Stimulated activated CD4-positive, alpha-beta T cell treated with anti-CD3 and anti-CD28 coated beads, Interleukin-15, amount 100 ng/mL, for 1 hour (primary cell): ENCODE measurements at places on chromosomes 11 and 22.
A peak's percentile ranks its signal among the peaks of the same experiment; 100 is the strongest.

GRCh38 chr11:94049351-94049750 is 28.2 kb downstream of the HEPHL1 start:
- DNase-seq: no peak

DNA sequence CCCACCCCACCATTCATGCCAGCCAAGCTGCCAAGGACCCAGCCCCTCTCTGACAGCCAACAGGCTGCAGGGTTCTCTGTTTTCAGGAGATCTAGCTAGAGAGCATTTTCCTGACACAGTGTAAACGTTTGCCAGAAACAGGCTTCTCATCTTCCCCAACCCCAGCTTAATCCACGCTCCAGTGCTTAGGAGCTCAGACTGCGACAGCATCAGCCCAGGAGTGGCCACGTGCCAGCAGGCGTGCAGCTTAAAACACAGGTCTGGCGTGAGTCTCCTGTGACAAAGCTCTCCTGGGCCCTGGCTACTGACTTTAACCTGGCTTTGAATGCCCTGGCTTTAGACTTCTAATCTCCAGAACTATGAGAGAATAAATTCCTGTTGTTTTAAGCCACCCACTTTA is 66.6 kb downstream of the GALNT18 start:
- no peak for DNase-seq

DNA sequence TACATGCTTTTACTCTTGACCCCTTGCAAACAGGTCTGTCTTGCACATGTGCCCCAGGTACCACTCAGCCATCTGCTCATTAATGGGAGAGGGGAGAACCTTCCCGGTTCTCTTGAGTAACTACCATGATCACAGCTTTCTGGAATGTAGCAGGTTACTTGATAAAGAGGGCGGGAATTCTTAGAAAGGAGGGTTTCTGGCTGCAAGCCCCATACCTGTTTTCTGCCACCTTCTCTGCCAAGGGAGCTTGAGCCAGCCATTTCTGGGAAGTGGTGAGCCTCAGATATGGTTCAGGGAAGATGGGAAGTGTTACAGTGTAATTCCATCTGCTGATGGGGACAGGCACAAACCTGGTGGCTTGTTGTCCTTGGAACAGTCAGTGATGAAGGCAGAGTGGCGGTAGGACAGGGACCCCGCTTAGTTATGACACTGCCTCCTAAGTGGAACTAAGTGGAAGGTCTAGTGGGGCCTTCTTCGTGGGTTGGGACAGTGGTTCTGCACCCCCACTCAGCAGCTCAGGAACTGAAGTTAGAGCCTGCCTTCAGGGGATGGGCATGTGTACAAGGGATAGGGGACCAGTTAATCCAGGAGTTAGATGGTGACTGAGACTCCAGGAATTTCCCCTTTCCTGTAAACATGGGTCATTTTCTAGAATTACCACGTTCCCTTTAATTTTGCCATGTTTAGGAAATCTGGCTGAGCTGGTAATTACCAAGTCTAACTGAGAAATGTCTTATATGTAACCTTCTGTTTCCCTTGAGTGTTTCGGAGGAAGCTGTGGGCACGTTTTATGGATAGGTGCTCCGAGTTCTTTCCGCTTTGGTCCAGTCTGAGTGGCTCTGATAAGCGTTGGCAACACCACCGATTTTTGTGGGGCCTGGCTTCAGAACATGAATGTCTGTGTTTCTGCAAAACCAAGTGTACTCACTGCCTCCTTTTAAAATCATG is 35.3 kb downstream of the BCR start:
- no peak for DNase-seq

DNA sequence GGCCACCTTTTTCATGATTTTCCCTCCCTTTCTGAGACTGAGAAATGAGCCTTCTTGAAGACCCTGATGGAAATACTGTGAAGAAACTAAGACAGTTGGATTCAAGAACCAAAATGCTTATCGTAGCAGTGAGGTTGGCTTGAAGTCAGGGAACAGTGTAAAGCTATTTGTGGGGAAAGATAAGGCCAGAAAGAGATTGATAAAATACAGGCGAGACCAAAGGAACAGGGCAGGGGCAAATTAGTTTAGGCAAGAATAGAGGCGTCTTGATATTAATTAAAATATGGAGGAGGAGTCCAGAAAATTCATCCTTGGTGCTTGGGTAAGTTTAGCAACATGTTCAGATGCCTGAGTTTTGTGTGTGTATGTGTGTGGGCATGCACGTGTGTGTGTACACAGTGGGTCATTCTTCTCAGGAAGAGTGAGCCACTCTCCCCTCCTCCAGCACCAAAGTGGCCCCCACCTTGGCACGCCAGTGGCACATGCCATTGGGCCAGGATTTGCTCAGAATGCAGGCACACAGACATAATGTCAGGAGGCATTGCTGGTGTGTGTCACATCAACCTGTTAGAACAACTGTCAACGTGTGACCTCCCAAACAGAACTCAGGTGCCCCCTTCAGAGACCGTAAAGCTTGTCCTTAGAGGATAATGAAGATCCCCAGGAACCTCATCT is 3.9 kb upstream of the EHF start:
- DNase-seq: no peak

DNA sequence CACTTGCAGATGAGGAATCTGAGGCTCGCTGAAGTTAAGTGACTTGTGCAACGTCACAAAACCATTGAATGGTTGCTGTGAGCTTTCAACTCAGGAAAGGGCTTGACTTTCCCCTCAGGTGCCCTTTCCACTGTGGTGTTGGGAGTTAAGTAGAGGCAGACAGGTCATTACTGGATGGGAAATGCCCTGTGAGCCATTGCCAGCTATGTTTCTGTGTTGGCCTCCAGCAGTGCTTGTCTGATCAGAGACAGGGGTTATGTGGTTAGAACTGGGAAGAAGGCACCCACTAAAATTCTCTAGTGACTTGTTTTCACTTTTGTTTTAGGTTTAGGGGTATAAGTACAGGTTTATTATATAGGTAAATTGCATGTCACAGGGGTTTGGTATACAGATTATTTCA is 96.6 kb downstream of the FDX1 start:
- DNase-seq: no peak

DNA sequence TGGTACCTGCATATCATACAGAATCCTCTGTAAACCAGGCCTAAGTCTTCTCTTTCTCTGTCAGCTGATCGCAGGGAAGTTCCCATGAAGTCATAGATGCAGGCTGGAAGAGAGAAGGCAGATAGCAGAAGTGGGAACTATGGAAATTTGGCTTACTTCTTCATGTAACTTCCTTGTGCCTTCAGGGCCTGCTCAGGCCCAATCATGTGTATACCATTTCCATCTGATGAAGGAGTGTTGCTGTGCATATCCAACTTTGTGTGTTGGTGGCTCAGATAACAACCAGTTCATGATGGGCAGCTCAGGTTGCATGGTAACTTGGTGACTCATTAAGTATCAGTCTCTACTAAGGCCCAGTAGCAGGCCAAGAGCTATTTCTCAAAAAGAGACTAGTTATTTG is 53.1 kb upstream of the CEP295 start:
- DNase-seq: no peak

DNA sequence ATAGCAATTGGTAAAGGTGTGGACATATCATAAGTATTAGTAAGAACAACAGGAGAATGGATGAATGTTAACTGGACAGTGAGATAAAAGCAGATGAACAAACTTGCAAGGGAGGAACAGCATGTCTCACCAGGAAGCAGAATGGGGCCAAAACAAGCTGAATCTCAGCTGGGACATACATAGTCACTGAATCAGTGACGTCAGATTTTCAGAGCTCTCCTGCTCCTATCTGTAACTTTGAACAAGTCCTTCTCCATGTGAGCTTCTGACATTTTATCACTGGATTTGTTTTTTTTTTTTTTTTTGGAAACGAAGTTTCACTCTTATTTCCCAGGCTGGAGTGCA is 118.7 kb downstream of the BBOX1 start:
- no peak for DNase-seq

DNA sequence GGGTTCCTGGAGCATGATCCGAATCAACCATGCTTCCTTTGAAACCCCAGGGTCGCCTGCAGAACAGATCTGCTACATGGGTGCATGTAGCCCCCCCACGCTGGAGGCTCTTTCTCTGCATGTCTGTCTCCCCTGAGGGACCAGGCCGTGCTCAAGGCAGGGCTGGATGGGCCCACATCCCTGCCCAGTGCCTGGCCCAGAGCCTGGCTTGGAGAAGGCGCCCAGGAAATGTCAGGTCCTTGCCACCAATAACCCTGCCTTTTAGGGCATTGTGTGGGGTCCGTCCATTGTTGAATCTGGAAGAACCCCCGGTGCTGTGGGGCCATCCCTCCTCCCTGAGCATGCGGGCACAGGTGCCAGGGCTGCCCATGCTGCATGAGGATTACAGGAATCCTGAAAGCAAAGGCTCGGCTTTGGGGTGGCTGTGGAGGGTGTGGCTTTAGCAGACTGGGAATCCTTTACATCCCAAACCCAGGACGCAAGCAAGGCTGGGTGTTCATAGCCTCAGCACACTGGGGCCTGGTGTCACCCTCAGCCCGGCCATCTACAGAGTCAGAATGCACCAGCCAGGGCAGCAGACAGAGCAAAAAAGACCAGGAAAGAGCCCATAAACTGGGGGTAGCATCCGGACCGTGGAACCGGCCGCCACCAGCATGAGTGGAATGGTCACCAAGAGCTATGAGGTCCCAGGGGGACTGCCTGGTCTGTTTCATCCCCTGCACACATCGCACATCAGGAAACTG is 48.2 kb downstream of the RTL6 start:
- DNase-seq: no peak

GRCh38 chr11:119355091-119355843 is 8.8 kb upstream of the MFRP start:
- DNase-seq: no peak

- DNase-seq: no peak
These were observed 213.4 kb upstream of the SYN3 start for GRCh38 chr22:33271390-33272161.

DNA sequence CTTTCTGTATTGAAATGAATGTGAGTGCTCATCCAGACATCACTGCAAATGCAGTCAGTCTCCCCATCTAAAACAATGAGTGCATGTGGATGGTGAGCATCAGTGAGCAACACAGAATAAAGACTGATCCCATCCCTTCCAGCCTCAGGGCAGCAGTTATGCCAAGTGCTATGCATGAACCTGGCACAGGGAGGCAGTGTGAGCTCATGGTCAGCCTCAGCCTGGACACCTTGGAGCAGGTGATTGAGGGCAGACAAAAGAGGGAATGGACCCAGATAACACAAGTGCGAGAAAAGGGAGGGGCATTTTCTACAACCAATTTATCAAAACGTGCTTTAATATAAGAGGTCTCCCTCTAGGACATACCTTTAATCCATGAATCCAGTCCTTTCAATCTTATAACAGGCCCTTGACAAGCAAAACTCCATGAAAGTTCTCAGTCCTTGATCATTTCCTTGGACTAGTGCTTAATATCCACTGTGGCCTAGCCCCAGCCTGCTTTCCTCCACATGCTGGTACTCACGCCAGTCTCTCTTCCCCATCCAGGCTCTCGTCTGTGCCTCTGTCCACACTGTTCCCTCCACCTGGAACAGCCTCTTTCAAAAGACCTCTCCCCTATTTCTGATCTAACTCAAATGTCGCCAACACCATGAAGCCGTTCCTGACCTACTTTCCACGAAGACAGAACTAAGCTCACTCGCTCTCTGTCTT is 50.5 kb upstream of the LRRC55 start:
- DNase-seq: no peak

GRCh38 chr11:19803506-19803998 is 90.9 kb downstream of the NAV2 start:
- DNase-seq: no peak

- no peak for DNase-seq
These were observed 185.4 kb upstream of the CNTN5 start for GRCh38 chr11:98835335-98835734.

- DNase-seq: no peak
These were observed 30.4 kb upstream of the TRIM29 start for GRCh38 chr11:120168108-120168959.

DNA sequence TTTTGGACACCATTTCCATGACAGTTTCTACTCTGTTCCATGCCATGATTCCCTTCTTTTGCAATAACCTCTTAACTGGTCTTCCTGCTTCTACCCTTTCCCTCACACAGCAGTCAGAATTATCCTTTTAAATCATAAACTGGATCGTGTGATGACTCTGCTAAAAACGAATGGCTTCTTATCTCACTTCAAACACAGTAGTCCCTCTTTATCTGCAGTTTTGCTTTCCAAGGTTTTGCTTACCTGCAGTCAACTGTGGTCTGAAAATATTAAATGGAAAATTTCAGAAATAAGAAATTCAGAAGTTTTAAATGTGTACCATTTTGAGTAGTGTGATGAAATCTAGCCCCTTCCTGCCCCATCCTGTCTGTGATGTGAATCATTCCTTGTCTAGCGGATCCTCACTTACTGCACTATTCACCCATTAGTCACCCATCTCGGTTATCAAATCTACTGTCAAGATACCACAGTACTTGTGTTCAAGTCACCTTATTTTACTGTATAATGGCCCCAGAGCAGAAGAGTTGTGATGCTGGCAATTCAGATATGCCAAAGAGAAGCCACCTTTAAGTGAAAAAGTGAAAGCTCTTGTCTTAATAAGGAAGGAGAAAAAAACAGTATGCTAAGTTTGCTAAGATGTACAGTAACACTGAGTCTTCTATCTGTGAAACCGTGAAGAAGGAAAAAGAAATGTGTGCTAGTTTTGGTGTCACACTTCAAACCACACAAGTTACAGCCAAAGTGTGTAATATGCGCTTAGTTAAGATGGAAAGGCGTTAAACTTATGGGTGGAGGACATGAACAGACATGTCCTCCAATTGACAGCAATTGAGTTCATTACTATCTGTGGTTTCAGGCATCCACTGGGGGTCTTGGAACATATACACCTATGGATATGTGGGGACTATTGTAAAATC is 283.0 kb downstream of the DDX10 start:
- DNase-seq: no peak

GRCh38 chr11:8671651-8672062 is 10.8 kb downstream of the TRIM66 start:
- no peak for DNase-seq

- DNase-seq: peak; percentile 68
These were observed 640 bp upstream of the ZDHHC8 start for GRCh38 chr22:20130731-20131596.

GRCh38 chr11:77136074-77136473 is 8.0 kb downstream of the MYO7A start:
- no peak for DNase-seq

DNA sequence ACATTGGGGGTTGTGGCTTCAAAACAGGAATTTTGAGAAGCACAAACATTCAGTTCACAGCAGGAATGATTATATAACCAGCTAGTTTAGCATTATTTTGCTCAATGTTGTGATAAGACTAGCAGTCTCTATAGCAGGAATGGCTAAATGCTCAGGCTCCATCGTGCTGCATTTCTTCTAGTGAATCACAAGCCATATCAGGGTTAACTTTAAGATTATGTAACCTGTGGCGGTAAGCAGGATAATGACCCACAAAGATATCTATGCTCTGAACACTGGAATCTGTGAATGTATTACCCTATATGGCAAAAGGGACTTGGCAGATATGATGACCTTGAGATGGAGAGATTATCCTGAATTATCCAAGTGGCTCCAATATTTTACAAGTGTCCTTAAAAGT is 14.8 kb downstream of the FSHB start:
- no peak for DNase-seq
